ENCODE measurements at places on chromosomes 1 and 21. TPM values are rescaled to one million over a fixed set of nuclear protein-coding genes. Genes with fewer than 3 reads are reported as not detected.
A peak's percentile ranks its signal among the peaks of the same experiment; 100 is the strongest.

Gene CELA2A
- polyA plus RNA-seq = not detected

Gene CD247
- polyA plus RNA-seq = 0.53 TPM

GRCh38 chr21:42674351-42674940 is 21.0 kb downstream of the PDE9A start:
- DNase-seq = peak; percentile 81

DNA sequence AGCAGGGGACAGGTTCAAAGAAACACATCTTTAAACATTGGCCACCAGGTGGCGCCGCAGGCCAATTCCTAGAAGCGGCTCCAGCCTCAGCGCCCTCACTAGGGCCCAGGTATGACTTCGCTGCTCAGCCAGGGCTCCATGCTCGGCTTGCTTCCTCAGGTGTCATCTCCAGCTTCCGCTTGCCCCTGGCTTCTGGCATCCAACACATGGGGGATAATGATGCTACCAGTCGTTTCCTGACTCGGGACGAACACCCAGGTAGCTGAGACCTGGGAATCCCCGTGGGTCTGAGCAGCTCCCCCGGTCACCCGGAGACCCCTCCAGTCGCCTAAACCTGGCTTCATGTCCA is 8.5 kb upstream of the MEX3A start:
- peak; percentile 85 for DNase-seq

Gene ZFP69B
- polyA plus RNA-seq = 3.2 TPM

Gene TLR5
- 4.8 TPM for polyA plus RNA-seq

GRCh38 chr1:154806333-154806732 is 63.7 kb downstream of the KCNN3 start:
- no peak for DNase-seq

DNA sequence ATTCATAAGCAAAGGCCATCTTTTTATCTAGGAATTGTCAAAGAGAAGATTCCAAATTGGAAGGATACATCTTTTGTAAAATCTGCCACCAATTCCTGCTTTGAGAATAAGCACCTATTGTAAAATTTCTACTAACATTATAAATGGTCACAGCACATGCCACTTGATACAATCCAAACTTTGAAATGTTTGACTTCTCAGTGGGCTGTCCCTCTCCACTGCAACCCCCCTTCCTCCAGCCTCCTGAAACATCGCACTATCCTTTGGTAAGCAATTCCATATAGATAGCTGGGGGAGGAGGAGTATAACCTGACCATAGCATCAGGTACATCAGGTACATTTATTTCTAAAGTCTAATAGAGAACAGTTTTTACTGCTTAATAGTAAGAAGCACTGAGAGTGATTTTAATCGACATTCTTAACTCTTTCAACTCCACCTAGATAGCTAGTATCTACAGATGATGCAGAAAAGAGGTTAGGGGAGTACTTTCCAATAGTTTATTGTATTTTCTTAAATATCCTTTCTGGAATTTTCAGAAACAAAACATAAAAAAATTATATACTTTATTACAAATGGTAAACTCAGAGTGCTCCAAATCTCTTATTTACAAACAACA is 2.9 kb downstream of the JUN start:
- peak; percentile 26 for DNase-seq

Gene LAD1
- polyA plus RNA-seq = 13.8 TPM

GRCh38 chr1:181106022-181106312 is 17.5 kb downstream of the IER5 start:
- no peak for DNase-seq

DNA sequence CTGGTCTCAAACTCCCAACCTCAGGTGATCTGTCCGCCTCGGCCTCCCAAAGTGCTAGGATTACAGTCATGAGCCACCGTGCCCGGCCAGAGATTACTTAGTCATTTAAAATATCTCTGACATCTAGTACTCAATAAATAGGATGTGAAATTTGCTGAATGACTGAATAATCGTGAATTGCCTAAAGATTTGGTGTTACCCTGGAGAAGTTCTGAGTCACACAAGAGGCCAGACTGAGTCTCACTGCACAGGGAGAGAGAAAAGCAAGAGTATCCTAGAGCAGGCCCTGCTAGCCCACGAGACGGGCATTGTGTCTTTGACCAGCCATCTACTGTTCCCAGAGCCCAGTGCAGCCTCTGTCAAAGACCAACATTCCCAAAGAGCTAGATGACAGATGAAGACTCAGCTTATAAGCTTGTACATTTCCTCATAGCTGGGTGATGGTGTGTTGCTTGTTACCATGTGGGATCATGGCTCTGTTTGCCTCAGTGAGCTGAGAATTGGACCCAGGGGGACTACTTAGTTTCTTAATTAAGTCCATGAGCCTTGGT is 5.6 kb upstream of the EIF4G3 start:
- DNase-seq = no peak

Gene VAV3
- polyA plus RNA-seq = 5.8 TPM

- no peak for DNase-seq
Observed at GRCh38 chr1:234643111-234643849, 33.3 kb upstream of the IRF2BP2 start.

Gene OR2L5
- polyA plus RNA-seq = not detected
